ENCODE measurements at places on chromosomes 5 and 9. TPM values are rescaled to one million over a fixed set of nuclear protein-coding genes. Genes with fewer than 3 reads are reported as not detected.

Gene LMX1B
- total RNA-seq, result 0.67 TPM

Gene TARS1
- total RNA-seq, result 132 TPM

Gene MYMK
- total RNA-seq, result not detected

Gene UNC13B
- total RNA-seq, result 10.2 TPM

Gene NXNL2
- total RNA-seq, result 0.79 TPM

Gene WDR31
- 1.3 TPM for total RNA-seq

Gene GHR
- total RNA-seq, result not detected

Gene MYORG
- total RNA-seq, result 6.2 TPM

Gene TLX3
- not detected for total RNA-seq

Gene TSSK1B
- not detected for total RNA-seq

Gene PCDHB16
- total RNA-seq, result not detected

Gene NUTM2G
- not detected for total RNA-seq

Gene FBP2
- total RNA-seq, result not detected

Gene IRX4
- total RNA-seq, result not detected

Gene SWI5
- total RNA-seq, result 43.6 TPM

Gene ZNF879
- total RNA-seq, result 0.65 TPM

Gene FAM221B
- not detected for total RNA-seq

Gene FCN2
- not detected for total RNA-seq

Gene SPACA9
- 4.3 TPM for total RNA-seq

Gene PCSK5
- 0.93 TPM for total RNA-seq

Gene EMB
- 6.0 TPM for total RNA-seq

Gene EEIG1
- 39.5 TPM for total RNA-seq

Gene OTP
- 0.12 TPM for total RNA-seq

Gene SLC27A6
- total RNA-seq, result not detected

Gene GAPT
- not detected for total RNA-seq

Gene NR5A1
- not detected for total RNA-seq

Gene TAF11L9
- not detected for total RNA-seq

Gene TEK
- total RNA-seq, result 0.06 TPM

Gene BTNL8
- total RNA-seq, result not detected

Gene RANBP3L
- not detected for total RNA-seq

Gene BTF3
- total RNA-seq, result 1,033 TPM

Gene HRH2
- total RNA-seq, result 0.46 TPM

Gene OGN
- total RNA-seq, result not detected

Gene NAA35
- total RNA-seq, result 30.7 TPM

Gene TMEM252
- not detected for total RNA-seq

Gene HACD4
- 1.1 TPM for total RNA-seq

Gene NIM1K
- 0.23 TPM for total RNA-seq

Gene TPPP
- total RNA-seq, result 5.7 TPM

Gene NFIB
- total RNA-seq, result 11.1 TPM

Gene NTNG2
- 3.2 TPM for total RNA-seq

Gene IFNA21
- total RNA-seq, result not detected

Gene MFAP3
- 26.3 TPM for total RNA-seq

Gene UBE2D2
- total RNA-seq, result 161 TPM

Gene CDO1
- not detected for total RNA-seq

Gene NTRK2
- total RNA-seq, result 0.04 TPM

Gene HMGCS1
- 79.8 TPM for total RNA-seq

Gene SLC4A9
- not detected for total RNA-seq

Gene CARD9
- 1.0 TPM for total RNA-seq

Gene GRXCR2
- total RNA-seq, result not detected

Gene FGF1
- 0.29 TPM for total RNA-seq

Gene ABO
- total RNA-seq, result not detected

Measured in A549 treated with ZK216348 at 1 μM for 4 hours (cell line).